RPMI7951 (cell line): ENCODE measurements at places on chromosomes 12 and 14.

GRCh38 chr12:102033991-102034745 lies 27.6 kb downstream of the WASHC3 start:
- no peak for DNase-seq

- DNase-seq = peak; percentile 80
Observed at GRCh38 chr14:103527408-103528145, 1.4 kb upstream of the TRMT61A start.

- no peak for DNase-seq
Observed at GRCh38 chr14:90665321-90666000, 150.8 kb downstream of the TTC7B start.

DNA sequence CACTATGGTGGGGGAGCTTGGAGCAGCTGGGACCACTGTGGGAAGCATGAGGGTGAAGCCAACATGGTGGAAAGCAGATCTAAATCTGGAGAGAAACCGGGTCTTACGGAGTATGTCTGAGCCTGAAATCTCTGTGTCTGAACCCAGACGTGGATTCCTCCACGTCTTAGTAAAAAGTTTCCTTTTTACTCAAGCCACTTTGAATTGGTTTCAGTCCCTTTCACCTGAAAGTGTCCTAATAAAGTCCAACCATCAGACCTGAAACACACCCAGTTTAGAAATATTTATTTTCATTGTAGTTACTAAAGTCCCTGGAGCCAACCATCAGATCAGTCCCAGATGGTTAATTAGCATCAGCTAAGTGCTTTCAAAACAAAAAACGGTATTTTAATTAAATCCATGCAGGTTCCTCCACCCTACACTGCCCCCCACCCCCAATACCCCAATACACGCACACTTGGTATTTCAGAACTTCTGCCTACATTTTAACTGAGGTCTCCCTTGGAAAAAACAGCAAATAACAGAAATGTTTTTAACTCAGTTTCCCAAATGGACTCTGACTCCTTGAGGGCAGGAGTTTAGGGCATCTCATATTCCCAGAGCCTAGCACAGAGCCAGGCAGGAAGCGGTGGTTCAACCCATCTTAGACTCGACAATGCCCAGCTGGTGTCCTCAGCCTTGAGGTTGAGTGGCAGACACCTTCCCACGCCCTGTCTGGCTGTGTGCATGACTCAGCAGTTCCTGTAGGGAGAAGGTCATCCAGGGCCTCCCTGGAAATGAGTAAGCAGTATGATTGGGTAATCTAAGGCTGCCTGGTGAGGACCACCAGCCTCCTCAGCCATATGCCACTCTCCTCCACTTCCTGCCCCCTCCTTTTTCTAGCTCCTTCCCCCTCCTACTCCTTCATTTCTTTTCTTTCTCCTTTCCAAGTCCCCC lies 175.8 kb downstream of the TTC8 start:
- peak; percentile 99 for DNase-seq

- DNase-seq = no peak
Observed at GRCh38 chr12:3835914-3836313, 37.3 kb downstream of the PARP11 start.

- DNase-seq = no peak
Observed at GRCh38 chr12:85798122-85798521, 38.1 kb downstream of the RASSF9 start.

- peak; percentile 72 for DNase-seq
Observed at GRCh38 chr14:54805445-54806322, 96.9 kb downstream of the GCH1 start.

- no peak for DNase-seq
Observed at GRCh38 chr12:100393200-100393599, 36.3 kb downstream of the SLC17A8 start.

- no peak for DNase-seq
Observed at GRCh38 chr14:34104489-34105397, 153.9 kb upstream of the EGLN3 start.

DNA sequence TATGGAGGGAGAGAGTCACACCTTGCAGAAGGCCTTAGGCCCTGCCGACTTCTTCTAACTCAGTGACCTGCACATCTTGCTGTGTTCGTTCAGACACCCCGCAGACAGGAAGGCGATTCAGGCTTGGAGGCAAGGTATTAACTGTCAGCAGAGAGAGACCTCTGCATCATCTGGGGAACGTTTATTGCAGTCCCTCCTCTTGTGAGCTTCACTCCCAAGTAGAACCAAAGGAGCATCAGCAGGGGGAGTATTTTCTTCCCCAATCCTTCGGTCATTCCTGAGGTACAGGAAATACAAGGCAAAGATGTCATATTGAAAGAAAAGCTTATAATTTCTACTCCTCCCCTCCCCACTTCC lies 217.9 kb downstream of the CRADD start:
- no peak for DNase-seq

DNA sequence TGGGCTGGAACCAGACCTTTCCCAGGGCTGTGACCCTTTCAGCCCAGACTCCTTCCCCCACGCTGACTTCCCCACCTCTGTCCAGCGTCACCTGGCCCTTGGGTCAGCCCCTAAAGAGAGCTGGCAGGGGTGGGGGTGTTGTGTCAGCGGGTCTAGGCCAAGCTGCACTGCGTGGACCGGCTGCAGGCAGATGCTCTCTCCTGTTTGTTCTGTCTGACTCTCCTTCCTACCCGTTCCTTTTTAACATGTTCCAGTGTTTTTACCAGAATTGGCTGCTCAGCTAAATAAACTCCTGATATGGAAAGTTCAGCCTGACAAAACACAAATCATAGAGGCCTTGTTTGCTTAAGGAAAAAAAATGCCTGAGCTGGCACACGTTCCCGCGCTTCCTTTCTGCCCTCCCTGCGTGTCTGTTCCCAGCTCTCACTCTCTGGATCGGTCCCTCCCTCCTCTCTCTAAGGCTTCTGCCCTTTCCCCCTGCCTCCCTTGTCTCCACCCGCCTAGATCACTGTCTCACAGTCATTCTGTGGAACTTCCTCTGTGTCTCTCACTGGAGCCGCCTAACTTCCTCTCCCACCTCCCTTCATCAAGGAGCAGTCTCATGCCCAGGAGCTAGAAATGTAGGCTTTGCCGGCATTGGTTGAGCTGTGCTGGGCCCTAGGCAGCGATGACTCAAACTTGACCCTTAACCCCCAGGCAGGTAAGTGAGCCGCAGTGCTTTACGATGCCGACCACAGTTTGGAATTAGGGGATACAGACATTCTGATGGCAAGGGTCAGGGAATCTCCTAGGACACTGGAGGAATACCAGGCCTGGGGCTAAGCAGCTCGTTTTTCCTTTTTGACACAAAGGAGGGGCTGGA lies 15.5 kb upstream of the MLXIP start:
- DNase-seq = peak; percentile 66

- no peak for DNase-seq
Observed at GRCh38 chr12:29742646-29743045, 41.1 kb downstream of the TMTC1 start.

GRCh38 chr14:32697114-32697513 lies 241.6 kb upstream of the NPAS3 start:
- DNase-seq = no peak

DNA sequence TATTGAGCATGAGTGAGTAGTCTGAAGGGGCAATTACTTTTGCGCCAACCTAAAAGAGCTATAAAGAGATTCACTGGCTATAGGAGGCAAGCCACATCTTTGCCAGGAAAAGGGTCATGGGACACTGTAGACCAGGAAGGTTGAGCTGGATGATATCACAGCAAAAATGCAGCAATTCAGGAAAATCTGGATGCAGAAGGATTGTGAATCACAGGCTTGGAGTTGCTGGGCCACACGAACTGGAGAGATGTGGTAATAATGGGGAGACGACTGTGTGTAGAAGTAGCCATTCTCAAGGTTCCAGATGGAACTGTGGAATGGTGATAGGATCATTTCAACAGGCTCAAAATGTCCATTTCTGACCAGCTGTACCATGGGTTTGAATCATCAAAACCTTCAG lies 151.4 kb upstream of the DAAM1 start:
- no peak for DNase-seq

DNA sequence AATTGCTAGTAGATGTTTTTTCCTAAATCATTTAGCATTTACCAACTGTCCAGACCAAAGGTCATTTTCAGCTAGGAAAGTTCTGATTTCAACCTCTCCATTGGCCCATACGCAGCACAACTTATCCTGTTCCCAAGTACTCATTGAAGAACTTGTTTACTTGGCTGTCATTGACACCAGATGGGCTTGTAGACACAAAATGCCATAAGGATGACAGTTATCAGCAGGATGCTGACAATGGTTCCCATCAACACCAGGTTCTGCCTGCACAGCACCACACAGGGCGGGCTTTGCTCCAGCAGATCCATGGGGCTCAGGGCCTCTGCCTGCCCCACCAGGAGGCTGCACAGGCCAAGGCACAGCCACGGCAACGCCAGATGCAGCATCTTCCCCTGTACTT lies 36.5 kb upstream of the TMPRSS12 start:
- DNase-seq = no peak

- no peak for DNase-seq
Observed at GRCh38 chr12:131074221-131075083, 120.7 kb downstream of the ADGRD1 start.

DNA sequence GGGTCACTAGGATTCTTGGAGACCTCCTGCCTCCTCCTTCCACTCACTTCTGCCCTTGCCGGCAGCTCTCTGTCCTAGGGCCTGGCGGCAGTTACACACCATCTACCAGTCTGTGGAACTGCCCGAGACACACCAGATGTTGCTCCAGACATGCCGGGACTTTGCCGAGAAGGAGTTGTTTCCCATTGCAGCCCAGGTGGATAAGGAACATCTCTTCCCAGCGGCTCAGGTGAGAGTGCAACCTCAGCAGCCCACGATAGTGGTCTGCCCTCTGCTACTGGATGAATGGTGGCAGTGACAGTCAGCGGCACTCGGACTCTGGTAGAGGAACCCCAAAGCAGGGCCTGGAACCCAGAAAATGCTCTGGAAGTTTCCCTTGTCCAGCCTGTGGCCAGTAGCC lies 1.3 kb downstream of the ACADS start:
- DNase-seq = no peak

DNA sequence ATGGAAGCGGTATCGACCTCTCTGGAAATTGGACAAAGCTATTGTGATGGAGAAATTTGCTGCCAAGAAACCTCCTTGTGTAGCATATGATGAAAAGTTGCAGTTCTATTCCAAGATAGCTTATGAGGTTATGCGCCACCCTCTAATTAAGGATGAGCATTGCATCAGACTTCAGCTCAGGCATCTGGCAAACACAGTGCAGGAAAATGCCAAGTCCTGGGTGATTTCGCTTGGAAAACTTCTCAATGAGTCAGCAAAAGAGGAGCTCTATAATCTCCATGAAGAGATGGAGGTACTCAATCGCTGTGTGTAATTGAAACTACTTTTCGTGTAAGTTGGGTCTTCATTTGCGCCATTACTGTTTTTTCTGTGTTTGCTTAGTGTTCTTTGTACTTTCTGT lies 51.2 kb downstream of the DNAH10 start:
- peak; percentile 74 for DNase-seq

GRCh38 chr12:113670742-113671141 lies 199.1 kb upstream of the LHX5 start:
- DNase-seq = no peak

DNA sequence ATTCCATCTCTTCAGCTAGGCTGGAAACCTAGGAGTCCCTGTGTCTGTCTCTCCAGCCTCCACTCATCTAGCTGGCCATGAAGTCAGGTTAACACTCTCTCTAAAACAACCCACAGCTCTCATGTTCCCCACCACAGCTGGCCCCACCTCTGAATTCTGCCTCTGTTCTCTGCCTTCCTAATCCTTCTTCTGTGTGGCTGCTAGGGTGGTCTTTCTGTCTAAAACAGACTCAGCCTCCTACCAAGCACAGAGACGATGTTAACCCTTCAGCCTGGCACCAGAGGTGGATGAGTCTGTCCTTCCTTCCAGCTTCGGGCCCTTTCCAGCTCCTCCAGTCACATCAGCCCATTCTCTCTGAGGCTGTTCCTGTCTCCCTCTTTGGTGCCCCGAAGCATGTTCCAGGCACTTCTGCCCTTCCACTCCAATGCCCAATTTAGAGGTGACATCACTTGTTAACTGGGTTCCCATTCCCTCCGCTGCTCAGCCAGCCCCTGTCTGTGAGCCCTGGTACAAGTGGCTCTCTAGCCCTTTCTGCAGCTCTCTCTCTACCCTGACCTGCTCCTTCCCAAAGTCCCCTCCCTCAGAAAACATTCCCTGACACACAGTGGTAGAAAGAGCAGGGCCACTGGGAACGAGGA lies 9.1 kb downstream of the FIGNL2 start:
- DNase-seq = no peak

DNA sequence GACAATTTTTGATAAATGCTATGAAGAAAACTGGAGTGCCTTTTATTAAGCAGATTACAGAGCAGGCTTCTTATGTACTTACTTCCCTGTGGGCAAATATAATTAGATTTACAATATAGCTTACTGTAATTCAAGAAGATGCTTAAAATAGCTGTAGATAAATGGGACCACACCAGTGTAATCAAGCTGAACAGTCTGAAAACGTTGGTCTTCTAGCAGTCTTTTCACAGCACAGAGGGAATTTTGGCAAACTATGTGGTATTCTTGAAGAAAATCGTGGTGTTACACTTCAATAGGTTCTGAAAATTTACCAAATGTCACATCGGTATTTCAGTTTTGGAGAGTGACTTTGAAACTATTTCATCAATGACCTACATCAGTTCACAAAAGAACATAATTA lies 47.7 kb downstream of the SLC16A7 start:
- DNase-seq = no peak

- DNase-seq = no peak
Observed at GRCh38 chr12:118922405-118922804, 58.9 kb upstream of the SRRM4 start.

DNA sequence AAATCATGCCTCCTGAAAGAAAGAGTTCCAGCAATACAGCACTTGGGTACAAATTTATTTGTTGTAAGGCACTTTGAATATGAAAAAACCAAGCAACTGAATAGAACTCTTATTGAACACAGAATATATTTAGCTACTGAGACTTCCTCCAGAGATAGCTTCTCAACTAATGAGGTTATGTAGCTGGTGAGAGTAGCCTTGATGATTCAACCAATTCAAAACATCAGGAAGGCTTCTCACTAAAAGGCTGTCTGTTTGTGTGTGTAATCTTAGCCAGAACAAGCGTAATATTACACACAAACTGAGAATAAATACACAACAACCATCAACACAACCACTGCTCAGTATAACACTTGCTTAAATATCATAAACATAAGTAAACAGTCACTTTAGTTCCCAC lies 20.4 kb downstream of the EIF2B2 start:
- DNase-seq = no peak

DNA sequence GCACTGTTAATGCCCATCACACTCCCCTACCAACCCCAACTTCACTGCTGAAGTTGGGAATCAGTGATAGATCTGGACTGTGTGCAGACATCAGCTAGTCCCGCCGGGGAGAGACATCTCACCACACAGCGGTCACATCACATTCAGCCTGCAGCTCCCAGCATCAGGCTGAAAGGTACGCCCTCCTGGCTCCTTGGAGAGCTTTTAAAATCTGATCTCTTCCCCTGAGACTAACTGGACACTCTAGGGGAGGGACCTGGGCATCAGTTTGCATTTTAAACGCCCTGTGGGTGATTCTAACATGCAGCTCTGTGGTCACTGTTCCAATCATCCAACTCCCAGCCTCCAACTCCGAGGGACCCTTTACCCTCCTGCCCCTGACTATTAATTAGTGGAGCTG lies 58.4 kb downstream of the CCDC85C start:
- DNase-seq = no peak

- peak; percentile 72 for DNase-seq
Observed at GRCh38 chr12:7108796-7109571, at the start of gene C1RL. TSS of gene C1RL (minus strand) at chr12:7109214. CDS start at chr12:7109180, 34 bp downstream.

GRCh38 chr14:26855077-26855753 lies 257.4 kb upstream of the NOVA1 start:
- no peak for DNase-seq
